Hematopoietic multipotent progenitor cell treated with erythropoietin and hydrocortisone succinate and interleukin-3 and kit ligand, for 17 days (in vitro differentiated cells): ENCODE measurements at places on chromosomes 2 and 18.

GRCh38 chr2:3654011-3654410, 4.0 kb upstream of the ALLC start:
- DNase-seq: no peak

DNA sequence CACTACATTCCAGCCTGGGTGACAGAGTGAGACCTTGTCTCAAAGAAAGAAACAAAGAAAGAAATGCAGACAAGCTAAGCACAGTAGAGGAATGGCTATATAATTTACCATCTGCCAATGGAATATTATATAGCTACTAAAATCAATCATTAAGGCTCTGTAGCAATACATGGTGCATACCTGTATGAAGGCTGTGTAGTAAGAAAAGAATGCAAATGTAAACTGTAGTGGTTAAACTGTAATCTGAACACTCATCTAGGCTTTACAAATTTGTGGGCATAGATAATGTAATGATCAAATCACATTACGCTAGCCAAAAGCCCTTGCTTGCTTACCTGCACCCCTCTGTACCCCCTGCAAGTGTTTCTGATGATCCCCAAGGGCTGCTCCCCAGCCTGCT, 230.9 kb downstream of the LTBP1 start:
- no peak for DNase-seq

DNA sequence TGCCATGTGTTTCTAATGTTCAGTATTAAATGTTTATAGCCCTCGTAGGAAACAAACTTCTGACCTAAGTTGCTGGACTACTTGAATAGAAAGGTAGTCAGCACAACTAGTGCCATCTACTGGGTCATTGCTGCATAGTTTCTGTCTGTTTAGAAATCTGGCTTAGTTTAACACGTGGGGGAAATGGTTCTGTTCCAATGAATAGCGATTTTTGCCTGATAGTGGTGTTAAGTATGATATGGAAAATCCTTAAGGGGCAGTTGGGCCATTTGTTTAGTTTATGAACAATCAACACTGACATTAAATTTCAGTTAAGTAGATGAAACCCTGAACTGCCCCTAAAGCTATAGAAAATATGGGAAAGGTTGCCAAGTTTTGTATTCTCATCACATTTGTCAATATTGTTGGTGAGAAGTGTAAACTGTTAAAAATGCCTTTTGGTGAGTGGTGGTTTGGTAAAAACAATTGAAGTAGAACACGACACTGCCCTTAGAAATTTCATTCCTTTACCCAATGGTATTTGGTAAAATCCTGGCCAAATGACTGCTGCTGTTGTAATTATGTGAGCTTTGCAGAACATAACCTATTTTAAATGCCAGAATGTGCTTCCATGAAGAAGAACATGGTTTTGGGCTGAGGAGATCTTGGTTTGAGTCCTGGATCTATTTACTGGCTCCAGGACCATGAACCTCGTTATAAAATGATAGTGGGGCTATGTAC, 13.2 kb downstream of the NABP1 start:
- DNase-seq: peak; percentile 76

DNA sequence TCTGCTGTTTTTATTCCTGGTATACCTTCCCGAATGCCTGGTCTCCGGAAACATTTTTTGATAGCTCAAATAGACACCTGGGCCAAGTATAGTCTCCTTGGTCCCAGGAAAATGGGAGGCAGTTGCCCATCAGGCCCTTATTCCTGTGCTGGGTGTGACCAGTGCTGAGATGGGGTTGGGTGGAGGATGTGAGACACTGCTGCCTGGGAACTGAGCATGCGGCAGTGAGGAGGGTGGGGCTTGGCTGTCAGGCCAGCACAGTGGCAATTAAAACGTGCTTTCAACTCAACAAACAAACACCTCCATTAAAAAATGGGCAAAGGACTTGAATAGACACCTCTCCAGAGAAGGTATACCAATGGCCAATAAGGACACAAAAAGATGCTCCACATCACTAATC, 12.5 kb downstream of the KLHL29 start:
- DNase-seq: no peak

DNA sequence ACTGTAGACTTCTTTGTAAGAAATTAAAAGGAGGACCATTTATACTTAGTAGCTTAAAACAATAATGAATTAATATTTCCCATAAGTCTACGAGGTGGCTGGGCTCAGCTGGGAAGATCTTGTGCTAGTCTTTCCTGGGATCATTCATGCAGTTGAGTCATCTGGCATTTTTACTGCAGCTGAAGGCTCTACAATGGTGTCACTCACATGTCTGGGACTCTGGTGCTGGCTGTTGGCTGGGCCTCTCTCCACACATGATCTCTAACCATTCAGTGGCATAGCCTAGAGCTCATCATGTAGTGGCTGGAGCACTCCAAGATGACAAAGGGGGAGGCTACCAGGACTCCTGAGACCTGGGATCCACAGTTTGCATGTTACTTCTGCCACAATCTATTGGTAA, 35.5 kb downstream of the CLASP1 start:
- no peak for DNase-seq

- DNase-seq: no peak
Measured at GRCh38 chr2:61670591-61671501, 132.7 kb upstream of the XPO1 start.

DNA sequence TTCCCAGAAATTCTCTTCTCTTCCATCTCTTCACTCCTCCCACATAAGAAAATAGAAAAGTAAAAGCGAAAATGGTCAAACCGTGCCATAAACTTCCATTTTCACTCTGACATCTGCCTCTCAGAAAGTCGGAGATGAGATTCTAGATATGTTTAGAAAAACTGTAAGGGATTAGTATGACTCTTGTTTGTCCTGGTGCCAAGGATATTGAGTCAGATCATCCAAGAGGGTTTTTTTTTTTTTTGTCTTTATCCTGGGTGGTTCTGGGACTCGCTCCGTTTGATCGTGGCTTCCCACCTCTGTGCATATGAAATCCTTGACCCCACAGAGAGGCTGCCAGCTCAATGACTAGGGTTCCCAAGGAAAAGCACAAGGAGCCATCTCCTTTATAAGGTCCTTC, 17.3 kb downstream of the EN1 start:
- DNase-seq: no peak
